KG1 (cell line): ENCODE measurements at places on chromosomes 2 and 18.

- DNase-seq: no peak
These were observed 459.8 kb downstream of the METTL4 start for GRCh38 chr18:2111456-2111855.

DNA sequence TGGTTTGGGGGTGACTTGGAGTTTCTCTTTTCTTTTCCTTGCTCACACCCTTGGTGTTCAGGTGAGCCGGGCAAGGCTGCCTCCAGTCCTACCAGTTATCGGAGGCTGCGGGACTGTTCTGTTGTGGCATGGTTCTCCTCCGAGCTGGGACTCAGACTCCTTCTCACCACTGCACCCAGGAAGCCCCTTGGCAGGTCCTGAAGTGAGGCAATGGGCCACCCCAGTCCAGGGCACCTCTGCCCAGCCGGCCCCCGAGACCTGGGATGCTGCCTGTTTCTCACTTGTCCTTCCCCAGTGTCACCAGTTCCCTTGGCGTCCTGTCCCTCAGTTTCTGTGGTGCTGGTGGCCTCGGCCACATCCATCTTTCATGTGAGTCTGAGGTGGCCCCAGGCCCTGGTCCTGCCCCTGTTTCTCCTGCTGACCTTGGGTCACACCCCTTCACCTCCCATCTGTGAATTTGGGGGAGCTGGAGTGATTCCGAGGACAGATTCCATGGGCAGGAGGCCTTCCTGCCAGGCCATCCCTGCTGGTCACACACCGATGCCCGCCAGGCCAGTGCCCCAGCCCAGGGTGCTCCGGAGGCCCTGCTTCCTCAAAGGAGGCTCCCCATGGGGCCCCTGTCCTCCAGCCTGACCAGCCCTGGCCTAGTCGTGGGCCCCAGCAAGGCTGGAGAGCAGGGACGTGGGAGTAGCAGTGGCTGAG, 6.6 kb upstream of the KLHL30 start:
- DNase-seq: no peak

DNA sequence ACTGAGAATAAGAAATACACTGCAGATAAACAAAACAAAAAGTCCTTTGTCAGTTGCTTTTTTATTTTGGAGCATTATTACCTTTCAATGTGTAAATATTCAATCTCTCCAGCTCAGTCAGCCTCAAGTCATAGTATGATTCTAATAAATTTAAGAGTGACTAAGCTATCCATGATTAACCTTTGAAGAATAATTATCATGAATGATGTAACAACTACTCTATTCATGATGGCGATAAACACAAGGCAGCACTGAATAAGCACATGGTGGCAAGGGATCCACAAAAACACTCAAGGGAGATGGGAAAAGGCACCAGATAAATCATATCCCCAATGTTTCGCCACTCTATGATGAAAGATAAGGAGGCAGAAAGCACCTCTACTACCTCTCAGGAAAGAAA, 67.0 kb downstream of the MAP4K3 start:
- DNase-seq: no peak

DNA sequence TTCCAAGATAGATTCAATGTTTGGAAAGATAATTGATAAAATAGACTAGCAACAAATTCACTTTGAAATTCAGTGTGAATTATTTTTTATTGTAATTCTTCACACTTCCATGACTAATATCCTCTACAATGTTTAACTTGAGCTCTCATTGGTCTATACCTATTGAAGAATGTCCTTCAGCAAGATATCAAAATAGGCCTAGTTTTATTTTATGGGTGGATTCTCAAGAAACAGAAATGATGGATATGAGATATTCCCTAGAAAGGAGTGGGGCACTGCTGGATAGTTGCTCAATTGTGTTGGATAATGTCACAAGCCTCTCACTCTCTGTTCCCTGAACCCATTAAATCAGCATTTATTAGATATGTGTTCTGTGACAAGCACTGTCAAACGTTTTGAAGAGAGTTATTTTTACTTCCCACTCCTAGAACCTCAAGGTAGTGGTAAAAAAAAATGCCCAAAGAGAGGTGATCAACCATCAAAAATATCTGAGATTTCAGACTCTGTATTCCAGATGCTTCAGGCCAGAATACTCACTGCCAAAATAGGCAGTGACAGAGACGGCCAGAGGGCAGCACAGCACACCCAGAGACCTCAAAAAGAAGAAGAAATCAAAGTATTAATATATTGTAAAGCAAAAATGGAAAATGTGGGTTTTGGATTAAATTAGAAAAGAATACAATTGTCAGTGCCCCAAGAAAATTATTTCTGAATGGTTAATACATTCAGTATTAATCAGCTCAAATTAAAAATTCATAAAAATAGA, 87.5 kb downstream of the TRIB2 start:
- no peak for DNase-seq

GRCh38 chr2:225487878-225488416, 88.4 kb downstream of the NYAP2 start:
- DNase-seq: no peak

- no peak for DNase-seq
These were observed at the start of gene B4GALT6 for GRCh38 chr18:31684279-31685096. TSS of gene B4GALT6 (minus strand) at chr18:31684581. CDS start at chr18:31684426, 155 bp downstream.

- no peak for DNase-seq
These were observed 82.2 kb downstream of the KLF7 start for GRCh38 chr2:207083361-207084110.

DNA sequence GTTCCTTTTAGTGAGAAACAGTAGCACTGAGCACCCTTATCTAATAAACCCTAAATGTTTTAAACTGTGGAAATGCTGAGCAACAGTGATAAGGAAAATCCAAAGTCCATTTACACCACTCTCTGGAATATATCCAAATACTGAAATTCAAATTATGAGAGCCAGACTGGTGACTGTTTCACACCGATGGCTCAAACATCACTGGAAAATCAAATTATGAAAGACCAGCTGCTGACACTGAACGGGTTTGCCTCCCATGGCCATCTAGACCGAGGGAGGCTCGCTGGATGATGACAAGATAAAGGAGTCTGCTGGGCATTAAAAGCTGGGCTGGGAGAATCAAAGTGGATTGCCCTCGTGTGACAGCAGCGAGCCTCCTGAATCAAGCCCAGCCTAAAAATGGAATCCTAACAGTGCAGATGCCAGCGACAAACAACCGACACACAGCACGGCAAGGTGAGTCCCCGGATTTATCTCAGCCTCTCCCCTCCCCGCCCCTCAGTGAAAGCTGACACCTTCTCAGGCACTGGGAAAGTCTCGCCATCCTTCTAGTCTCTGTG, 30.3 kb downstream of the SERPINE2 start:
- DNase-seq: no peak

GRCh38 chr2:3042601-3043585, 334.7 kb downstream of the EIPR1 start:
- no peak for DNase-seq

GRCh38 chr2:10977621-10978020, 65.9 kb downstream of the KCNF1 start:
- DNase-seq: no peak

GRCh38 chr18:58612315-58613055, 16.4 kb downstream of the ALPK2 start:
- no peak for DNase-seq

DNA sequence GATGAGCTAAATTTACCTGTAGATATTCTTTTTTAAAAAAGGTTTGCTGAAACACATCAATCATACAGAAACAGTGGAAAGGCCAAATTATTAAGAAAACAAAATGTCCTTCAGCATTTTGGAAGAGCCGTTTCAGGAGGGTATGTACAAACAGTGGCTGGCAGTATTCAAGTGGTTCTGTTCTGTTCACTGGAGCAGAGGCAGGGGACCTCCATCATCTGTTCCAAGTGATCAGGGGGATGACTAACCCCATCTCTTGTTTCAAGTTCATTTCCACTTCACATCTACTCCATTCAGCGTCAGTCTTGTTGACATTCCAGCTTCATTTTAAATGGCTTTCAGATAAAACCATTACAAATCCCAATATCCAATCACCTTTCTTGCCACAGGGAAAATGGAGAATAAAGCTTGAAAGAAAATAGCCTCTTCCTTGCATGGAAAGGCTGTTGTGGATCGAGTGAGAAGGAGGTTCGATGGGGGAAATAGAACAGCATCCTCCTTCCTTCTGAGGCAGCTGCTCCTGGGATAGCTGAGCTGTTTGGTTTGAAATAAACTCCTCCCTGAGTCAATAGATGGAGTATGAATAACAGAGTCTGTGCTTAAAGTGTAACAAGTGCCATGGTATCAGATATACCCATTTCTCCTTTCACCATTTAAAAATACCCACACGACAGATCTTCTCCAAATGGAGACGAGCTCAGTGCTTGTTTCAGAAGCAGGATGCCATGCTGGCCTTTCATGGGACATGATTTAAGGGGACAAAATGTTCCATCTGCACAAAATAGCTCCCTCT, 63.7 kb upstream of the OTOF start:
- DNase-seq: no peak

DNA sequence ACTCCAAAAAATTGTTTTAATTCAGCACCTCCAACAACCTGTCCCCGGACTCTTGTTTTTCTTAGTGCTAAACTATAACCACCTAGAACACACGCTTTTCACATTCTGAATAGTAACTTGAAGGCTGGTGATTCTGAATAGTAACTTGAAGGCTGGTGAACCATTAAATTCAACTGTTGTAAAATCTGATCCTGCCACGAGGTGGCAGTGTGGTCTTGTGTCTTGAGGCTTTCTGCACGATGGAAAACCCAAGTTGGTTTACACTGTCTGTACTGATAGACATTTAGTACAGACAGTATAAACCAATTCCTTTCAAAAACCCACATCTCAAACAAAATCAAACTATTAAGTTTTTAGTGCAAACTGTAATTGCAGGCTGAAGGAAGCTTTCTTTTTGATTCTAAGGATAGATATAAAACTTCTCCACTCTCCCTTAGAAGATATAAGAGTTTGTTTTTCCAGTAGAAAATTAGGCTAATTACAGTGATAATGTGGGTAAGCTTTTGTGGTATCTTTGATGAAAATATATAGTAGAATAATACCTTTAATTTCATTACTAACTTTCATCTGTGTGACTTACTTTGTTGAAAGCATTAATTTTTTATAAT, 57.6 kb downstream of the VAPA start:
- DNase-seq: peak; percentile 85

DNA sequence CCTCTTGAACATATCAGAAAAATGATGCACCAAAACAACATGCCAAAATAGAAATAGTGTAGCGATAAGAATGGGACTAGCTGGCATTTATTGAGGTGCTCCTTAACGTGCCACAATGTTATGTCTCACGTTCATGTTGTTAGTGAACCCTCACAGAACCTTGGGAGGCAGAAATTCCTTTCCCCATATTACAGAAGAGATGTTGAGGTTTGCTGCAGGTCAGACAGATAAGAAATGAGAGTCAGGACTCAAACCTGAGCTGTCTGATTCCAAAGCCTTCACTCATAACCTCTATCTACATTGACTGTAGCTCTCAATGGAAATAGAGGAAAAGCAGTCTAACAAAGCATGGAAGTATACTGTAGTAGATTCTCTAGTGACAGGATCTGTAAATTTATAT, 163.3 kb upstream of the STK17B start:
- no peak for DNase-seq

DNA sequence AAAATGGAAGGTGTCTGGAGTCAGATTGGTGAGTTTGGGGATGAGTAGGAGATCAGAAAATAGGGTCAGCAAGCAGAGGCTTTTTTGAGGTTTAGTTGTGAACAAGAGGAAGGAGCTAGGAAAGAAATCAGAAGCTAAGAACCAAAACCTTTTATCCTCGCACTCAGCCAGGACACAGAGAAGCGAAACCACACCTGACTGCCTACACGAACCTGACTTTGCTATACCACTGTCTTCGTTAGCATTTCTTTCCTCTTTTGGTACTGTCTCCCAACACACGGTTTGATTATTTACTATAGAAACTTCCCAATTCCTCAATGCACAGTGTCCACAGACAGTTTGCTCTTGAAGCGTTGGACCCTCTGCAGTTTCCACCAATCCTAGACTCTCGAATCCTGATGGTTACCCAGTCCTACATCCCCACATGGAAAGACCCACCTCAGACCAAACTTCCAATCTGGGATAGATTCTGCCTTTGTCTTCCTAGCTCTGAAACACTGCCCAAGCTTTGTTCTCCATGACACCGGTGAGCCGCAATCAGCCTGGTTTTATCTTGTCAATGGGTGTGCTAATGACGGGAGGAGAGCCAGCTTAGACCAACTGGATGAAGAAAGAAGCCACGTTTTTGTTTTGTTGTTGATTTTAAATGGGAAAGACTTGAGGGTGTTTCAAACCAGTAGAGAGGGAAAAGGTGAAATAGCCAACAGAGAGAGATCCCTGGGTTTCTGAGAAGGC, 137.4 kb downstream of the CABLES1 start:
- DNase-seq: no peak
